Central memory CD8-positive, alpha-beta T cell (primary cell): ENCODE measurements at places on chromosomes 7 and 10.

- DNase-seq, result no peak
- no peak overlapping the region for H3K27ac ChIP-seq
- no peaks in the 10 kb centered on the region for H3K27me3 ChIP-seq
These were observed 22.4 kb downstream of the MTURN start for GRCh38 chr7:30157204-30157603.

DNA sequence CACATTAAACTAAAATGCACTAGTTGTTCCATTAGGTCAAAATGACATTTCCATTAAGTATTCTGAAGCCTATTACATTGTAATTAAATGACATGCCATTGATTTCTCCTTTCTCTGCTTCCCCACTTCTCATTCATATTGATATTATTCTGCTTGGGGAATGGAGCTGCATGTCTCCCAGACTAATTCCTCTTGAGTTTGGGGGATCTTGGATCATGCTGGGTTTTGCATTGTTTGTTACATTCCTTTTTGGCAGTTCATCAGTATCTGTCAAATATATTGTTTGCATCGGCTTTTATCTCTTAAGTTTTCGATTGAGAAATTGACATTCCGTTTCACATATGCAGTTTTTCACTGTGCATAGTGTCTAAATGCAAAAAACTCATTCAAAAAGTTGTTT lies 65.1 kb upstream of the CYP26C1 start:
- H3K27ac ChIP-seq, result no peak overlapping the region
- no peak overlapping the region for H3K4me3 ChIP-seq
- H3K4me1 ChIP-seq, result peaks cover 5% of the 10 kb centered on the region
- H3K27me3 ChIP-seq, result no peaks in the 10 kb centered on the region
- no peak for DNase-seq
- H3K36me3 ChIP-seq, result peaks cover 2% of the 10 kb centered on the region

- no peak overlapping the region for H3K4me3 ChIP-seq
- peaks cover 36% of the 10 kb centered on the region for H3K36me3 ChIP-seq
- no peak for DNase-seq
- H3K27me3 ChIP-seq, result no peaks in the 10 kb centered on the region
- H3K4me1 ChIP-seq, result no peaks in the 10 kb centered on the region
These were observed 12.4 kb upstream of the ZNF777 start for GRCh38 chr7:149473251-149473650.

- no peak for DNase-seq
- peak overlapping the region; percentile 90 for H3K27ac ChIP-seq
- H3K36me3 ChIP-seq, result peaks cover 33% of the 10 kb centered on the region
- H3K4me3 ChIP-seq, result peak overlapping the region; percentile 69
These were observed 17.0 kb downstream of the ITPRIP start for GRCh38 chr10:104321226-104321625.

DNA sequence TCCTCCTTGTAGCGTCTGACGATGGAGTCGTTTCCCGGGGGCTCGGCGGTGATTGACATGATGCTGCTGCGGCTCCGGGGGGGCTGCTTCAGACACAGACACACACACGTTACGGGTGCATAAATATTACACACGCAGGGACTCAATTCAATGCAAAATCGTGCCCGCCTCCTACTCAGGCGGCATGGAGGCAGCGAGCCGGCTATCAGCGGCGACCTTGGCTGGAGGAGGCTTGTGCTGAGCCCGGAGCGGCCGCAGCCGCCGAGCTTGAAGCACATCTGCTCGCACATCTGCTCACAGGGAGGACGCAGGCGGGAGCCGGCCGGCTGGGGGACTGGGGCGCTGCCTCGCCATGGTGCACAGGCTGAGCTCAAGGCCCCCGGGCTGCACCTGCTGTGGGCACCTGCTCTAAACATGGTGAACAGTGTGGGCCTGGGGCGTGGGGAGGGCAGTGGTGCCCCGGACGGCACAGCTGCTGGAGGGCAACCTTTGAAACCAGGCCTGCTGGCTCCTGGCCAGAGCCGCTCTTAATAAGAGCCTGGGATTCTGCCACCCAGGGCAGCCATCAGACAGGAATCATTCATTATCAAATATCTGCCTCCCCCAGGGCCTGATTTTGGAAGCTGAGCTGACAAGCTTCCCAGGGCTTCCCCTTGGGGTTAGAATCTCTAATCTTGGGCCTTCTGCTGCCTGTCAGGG lies 84.7 kb upstream of the GNA12 start:
- no peak overlapping the region for H3K4me3 ChIP-seq
- H3K27ac ChIP-seq, result no peak overlapping the region
- peaks cover 60% of the 10 kb centered on the region for H3K36me3 ChIP-seq
- no peaks in the 10 kb centered on the region for H3K27me3 ChIP-seq

- no peak overlapping the region for H3K27ac ChIP-seq
- H3K27me3 ChIP-seq, result no peaks in the 10 kb centered on the region
- no peak overlapping the region for H3K4me3 ChIP-seq
- peaks cover 5% of the 10 kb centered on the region for H3K36me3 ChIP-seq
- peaks cover 4% of the 10 kb centered on the region for H3K4me1 ChIP-seq
- no peak for DNase-seq
These were observed 21.7 kb upstream of the SMO start for GRCh38 chr7:129166745-129167144.
